ENCODE measurements at places on chromosomes 5 and 9. TPM values are rescaled to one million over a fixed set of nuclear protein-coding genes. Genes with fewer than 3 reads are reported as not detected.

- no peak for DNase-seq
These were observed 605.4 kb downstream of the TLE1 start for GRCh38 chr9:81083854-81084512.

GRCh38 chr9:18771011-18771410 is 262.0 kb downstream of the SAXO1 start:
- no peak for DNase-seq

- DNase-seq: no peak
These were observed 198.9 kb downstream of the TAF11L14 start for GRCh38 chr5:17832949-17833745.

DNA sequence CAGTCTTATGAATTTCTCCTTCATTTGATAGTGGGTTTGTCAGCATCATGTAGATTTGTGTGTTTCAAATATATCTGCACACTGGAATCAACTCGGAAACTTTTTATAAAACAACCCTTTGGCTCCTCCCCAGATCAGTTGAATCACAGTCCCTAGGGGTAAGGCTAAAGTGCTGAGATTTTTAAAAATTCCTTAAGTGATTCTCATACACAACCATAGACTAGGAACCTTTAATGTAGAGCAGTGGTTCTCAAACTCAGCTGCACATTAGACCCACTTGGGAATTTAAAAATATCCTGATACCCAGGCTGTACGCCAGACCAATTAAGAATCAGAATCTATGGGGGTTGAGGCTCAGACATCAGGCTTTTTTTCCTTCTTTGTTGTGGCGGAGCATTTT is 17.5 kb upstream of the JAK2 start:
- DNase-seq: no peak

- no peak for DNase-seq
These were observed 133.0 kb downstream of the ZSWIM6 start for GRCh38 chr5:61465066-61465465.

DNA sequence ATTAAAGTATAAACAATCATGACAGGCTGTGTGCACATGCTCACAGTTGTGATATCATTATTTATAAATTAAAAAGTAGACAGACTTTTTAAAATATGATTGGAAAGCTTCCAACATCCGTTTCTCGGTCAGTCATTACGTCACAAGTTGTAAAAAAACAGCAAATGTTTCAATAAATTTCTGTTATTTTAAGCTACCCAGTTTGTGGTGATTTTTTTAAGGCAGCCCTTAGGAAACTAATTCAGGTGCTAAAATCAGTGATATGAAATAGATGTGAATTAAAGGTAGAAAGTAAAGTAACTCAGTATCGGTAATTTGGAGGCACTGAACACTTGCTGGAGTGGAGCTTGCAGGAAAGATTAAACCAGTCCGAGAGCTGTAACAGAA is 1.2 kb downstream of the CCNH start:
- no peak for DNase-seq

DNA sequence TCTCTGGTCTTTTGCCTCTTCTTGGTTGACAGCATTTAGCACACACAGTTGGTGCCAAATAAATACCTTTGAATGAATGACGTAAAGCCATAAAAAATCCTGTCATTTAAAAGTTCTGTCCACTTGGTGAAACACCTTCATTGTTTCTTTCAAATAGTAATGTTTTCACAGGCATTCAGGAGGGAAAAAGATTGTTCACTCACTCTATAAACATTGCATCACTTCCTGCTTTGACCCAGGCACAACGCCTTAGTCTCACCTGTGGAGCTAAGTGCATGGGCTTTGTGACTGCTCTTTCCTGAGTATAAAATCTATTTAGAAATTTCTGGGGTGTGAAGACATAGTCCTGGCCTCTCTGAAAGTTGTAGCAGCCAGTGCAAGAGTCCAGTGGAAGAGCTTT is 88.9 kb upstream of the CXCL14 start:
- DNase-seq: no peak

DNA sequence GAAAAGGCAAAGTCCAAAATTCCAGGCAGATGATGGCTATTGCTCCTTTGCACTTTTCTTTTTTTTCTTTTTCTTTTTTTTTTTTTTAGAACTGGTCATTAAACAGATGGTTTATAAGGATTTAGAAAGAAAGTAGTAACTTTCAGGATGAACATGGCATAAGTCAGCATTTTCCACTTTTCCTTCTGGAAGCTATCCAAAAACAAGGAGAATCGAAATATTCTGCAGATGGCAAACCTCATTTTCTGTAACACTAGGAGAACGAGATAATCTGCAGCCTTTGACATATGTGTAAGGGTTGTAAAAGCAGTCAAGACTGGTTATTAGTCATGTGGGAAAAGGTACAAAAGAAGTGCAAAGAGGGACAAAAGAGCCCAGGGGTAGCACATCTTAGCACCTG is 69.1 kb upstream of the PUM3 start:
- no peak for DNase-seq

DNA sequence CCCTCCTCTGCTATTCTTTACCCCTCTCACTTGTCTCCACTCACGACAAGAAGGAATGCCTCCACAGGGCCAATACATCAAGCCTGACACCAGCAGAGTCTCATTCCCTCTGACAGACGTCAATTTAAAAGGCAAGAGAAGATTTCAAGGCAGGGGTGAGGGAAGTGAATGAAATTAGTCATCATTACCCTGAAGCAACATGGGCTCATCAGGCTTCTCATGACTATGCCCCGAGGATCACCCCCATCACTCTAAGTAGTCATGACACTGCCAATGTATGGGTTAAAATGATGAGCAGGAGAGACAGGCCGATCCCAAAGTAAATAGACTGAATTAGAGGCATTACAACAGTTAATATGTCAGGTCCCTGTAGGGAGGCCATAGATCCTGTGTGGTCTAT is 504.4 kb downstream of the TLE4 start:
- DNase-seq: no peak

DNA sequence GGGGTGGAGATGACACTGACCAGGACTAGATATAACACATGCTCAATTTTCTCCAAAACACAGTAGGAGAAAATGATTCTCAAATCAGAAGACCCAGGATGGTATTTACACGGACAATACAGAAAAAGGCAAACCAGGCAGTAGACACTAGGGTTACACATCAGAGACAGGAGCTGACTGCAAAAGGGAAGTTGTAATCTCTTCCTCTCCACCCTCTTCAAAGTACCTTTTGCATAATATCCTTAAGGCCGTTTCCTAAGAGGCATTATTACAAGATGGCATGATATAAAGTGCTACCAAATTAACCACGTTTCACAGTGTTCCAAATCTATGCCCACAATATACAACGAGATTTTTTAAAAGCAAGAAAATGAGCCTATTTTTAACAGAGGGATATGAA is 39.2 kb downstream of the YIPF5 start:
- no peak for DNase-seq

- no peak for DNase-seq
These were observed 208.1 kb upstream of the PIK3R1 start for GRCh38 chr5:68007451-68007850.

- DNase-seq: peak; percentile 56
These were observed 282.4 kb downstream of the EFNA5 start for GRCh38 chr5:107388141-107388861.

DNA sequence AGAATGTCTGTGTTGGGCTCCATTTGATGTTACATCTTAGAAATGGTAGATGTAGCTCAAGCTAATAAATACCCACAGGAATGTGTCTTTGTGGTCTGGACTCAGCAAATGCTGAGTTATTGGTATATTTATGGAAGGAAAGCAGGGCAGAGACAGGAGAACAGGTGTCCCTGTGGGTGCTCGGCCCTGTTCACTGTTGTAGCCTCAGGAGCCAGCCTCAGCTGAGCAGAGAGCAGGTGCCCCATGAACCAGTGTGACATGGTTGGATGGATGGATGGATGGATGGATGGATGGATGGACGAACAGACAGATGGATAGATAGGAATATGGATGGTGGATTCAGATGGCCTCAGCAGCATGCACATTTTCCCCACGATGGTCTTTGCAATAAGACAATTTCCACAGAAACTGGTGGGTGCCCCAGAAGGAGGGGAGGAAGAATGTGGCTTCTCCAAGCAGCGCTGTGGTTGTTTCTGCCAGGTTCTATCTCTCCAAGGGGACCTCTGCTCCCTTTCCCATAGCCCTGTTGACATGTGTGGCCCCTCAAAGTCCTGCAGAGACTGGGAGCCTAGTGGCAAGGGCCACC is 8.2 kb upstream of the IRF1 start:
- no peak for DNase-seq

DNA sequence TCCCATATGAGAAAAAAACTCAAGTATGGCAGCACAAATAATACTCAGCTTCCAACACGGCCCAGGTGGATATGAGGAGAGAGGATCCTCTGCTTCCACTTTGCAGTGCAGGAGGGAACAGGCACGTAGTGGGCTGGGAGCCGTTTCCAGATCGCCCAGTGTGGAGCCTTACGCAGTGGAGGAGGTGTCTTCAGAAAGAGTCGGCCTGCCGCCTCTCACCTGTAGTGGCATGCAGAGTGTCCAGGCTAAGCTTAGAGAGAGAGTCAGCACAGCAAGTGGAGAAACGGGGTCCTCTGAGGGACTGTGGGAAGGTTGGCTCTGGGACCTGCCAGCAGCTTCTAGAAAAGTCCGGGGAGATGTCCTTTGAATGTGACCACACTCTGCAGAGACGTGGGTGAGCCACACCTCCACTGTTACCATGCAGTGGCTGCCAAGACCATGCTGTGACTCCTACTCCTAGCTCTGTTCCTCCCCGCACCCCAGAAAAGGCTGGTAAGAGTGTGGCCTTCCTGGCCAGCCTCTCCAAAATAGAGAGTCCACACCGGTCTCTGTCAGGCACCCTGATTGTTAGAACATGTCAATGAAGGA is 3.5 kb upstream of the SEMA4D start:
- no peak for DNase-seq

DNA sequence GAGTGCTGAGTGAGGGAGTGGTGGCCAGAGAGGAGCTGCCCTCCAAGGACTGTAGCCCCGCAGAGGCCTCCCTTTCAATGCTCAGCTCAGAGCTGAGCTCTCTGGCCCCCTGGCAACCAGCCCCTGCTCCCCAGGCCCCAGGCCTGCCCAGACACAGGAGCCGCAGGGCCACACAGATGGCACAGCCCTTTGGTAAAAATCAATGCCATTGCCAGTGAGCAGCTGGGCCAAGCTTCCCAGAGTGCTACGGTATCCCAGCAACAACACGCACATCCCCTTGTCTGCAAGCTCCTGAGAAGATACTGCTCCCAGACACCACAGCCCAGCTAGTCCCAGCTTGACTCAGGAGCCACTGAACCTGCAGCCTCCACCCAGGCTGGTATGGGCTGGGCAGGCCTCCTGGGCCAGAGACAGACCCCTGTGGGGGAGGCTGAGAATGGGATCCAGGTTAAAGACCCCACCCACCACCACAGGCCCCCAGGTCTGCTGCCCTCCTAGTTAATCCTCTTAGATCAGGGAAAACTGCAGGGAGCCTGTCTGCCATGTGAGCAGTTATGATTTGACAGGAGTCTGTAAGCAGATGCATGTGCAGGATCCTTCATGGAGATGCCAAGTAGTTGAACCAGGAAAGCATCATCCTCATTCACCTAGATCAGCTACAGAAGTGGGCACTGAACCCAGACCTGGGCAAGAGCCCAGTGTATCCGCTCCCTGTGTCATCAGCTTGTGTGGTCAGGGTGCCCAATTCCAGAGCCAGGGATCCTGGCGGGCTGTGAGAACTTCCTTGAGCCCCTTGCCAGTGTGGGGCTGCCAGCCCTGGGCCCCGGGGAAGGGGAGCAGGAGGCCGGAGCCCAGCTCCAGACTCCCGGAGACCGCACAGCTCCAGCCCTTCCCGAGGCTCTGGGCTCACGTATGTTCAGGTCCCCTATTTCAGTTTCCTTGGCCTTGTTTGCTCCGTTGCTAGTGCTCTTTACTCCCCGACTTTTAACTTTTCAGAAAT is 26.7 kb upstream of the ADAMTS2 start:
- DNase-seq: peak; percentile 24

DNA sequence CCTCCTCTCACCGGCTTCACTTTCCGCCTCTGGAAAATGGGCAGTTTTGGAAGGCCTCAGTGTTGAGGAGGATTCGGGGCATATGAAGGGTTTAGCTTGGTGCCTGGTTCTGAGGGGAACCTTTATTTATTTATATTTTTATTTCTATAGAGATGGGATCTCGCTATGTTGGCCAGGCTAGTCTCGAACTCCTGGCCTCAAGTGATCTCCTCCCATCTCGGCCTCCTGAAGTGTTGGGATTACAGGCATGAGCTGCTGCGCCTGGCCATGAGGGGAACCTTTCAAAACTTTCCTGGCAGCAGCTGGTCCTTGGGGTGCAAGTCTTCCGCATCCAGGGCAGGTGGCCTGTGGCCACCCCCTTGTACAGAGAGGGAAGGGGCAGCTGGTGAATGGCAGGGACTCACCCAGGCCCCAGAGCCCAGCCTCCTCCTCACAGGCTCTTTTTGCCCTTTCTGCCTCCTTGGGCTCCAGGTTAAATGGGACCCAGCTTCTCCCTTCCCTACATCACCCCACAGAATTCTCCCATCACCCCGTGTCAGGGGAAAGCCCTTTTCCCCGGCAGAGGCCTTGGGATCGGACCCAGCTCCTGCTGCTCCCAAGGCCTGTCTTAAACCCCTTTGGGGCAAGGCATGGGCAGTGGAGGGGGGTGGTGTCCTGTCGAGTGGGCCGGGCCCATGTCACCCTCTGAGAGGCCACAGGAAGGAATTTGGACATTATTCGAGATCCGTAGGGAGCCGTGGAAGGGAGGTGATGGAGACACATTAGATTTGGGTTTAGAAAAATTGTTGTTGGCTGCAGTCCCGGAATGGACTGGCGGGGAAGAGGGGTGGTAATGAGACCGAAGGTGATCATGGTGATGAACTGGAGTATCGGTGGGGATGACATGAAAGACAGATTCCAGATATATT is 5.9 kb downstream of the NCS1 start:
- no peak for DNase-seq

DNA sequence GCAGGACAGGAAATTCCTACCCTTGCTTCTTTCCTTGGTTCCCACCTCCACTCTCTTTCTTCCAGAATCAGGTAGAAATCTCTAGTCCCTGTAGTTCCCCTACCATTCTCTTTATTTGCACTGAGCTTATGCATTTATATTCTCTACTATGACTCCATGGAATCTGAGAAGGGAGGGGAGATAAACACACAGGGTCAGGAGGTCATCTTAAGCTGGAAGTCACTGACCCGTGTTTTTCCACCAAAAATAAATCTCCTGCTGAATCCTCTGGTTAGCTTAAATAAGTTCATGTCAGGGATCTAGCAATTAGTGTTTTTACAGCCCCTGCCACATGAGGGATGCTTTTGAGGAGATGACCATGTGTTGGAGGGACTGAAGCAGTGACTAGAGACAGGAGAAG is 3.7 kb downstream of the ACTL7B start:
- DNase-seq: no peak

DNA sequence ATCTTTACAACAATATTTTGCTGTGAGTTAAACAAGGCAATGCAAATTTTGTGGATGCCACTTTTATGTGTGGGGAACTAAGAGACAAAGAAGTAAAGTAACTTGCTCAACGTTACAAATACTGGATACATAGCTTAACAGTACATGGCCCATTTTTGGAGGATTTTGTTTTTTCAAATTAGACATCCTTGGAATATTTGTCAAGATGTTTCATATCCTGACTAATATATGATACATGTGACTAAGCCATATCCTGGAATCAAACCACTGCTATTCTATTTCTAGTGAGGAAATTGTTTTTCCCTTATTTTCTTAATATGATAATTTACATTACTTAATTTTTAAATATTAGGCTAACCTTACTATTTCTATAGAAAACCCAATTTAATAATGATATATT is 529.8 kb downstream of the DMRTA1 start:
- DNase-seq: no peak

The FOXD4L4 gene
- polyA plus RNA-seq: not detected

The LCN2 gene
- 2.9 TPM for polyA plus RNA-seq

The PCA3 gene
- 0.23 TPM for polyA plus RNA-seq

The NR6A1 gene
- 1.7 TPM for polyA plus RNA-seq

The SNX24 gene
- 28.6 TPM for polyA plus RNA-seq

The SPARC gene
- polyA plus RNA-seq: 1,862 TPM

The FAM153A gene
- 0.35 TPM for polyA plus RNA-seq

All from left lung (tissue), 14 donors.